ENCODE measurements at places on chromosomes 16 and 17.
A peak's percentile ranks its signal among the peaks of the same experiment; 100 is the strongest.

DNA sequence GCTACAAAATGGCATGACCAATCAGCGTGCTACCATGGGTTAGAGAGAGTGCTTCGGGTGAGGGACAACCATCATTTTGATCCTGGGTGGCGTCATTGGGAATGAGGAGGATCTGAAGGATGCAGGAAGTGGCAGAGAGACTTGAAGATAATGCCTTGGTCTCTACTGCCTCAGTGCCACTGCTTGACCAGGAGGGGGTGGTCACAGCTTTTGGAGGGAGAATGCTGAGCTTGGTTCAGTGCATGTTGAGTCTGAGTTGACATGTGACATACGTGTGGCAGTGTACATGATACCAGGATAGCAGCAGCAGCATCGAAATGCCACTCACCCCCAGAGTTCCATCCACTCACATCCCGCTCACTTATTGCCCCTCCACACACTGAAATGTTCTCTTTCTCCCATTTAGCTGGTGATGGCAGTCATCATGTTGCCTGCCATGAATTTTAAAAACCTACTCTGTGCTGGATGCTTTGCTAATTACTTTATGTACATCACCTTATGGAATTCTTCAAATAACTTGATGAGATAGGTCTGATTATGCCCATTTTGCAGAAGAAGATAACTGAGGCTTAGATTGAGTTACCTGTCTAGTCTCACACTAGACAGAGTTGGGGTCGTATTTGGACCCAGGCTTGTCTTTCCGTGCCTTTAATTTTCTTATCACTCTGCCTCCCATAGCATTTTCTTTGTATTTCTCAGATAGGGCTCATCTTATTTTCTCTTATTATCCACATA, 36.7 kb downstream of the ARSG start:
- no peak for DNase-seq

- DNase-seq = no peak
These were observed 354.9 kb upstream of the ASIC2 start for GRCh38 chr17:33647956-33648355.

DNA sequence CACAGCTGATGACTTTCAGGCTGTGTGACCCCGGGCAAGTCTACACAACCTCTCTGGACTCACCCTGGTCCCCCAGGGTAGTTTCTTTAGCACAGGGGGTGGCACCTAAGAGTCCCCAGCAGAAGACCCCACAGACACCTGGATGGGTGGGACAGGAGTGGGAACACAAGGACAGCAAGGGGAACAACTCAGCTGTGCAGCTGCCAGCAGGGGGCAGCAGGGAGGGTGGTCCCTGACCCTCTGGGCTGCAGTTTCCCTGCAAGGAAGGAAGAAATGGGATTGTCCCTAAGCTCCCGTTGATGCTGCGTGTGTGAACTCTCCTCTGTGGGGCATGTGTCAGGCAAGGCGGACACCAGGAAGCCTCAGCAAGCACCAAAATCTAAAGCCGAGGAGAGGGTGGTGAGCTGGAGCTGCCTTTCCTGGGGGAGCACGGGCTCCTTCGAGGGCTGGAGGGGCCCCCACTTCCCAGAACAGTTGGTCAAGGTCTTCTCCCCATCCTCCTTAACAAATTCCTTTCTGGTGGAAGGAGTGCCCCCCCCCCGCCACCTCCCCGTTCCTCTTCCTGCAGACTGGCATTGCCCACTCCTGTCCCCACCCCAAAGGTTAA, 24.1 kb upstream of the CDH5 start:
- DNase-seq = no peak

- DNase-seq = peak; percentile 17
These were observed 3.1 kb upstream of the KRT36 start for GRCh38 chr17:41492771-41493170.

DNA sequence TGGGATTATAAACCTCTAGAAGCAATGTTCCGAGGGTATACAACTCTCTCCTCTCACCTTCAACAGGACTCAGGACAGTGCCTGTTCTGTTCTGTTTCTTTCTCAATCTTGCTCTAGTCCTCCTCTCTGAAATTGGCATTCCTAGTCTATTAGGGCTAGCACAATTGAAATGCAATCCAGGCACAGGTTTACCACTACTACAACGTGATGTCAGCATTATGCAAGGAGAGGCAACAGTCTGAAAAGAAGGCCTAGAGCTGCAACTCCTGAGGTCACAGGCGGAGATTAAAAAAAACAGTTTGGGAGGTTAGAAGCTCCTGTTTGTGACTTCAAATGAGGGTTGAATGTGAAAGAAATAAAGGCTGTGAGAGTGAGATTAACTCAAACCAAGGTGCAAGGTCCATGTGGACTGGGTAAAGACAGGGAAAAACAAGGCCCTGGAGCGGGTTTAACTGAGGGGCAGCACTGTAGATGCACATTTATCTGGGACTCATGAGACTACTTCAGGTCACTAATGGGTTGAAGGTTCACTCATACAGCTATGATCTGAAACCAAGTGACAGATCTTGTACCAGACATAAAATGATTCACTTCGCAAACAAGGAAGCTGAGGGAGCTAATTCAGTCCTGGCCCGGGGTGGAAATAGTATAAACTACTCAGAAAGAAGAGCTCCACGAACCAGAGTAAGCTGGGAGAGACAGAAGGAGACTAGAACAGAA, 16.8 kb downstream of the AMFR start:
- DNase-seq = no peak

DNA sequence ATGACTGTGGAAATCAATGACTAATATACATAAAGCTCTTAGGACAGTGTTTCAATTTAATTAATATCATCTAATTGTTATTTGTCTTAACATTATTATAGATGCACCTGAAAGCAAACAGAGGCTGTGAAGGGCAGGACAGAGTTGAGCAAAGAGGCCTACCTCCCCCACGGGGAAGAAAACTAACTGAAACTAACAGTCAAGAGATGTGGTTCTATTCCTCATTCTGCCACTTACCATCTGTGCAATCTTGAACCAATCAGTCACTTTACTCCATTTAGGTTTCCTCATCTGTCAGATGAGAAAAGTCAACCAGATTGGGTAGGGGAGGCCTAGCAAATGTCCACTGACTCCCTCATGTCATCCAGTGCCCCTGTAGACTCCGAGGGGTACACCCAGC, 59.1 kb downstream of the C17orf67 start:
- no peak for DNase-seq

- DNase-seq = no peak
These were observed 47.3 kb downstream of the SMPD3 start for GRCh38 chr16:68400924-68401460.

- DNase-seq = peak; percentile 88
These were observed 785 bp downstream of the NME3 start for GRCh38 chr16:1770328-1771187.

DNA sequence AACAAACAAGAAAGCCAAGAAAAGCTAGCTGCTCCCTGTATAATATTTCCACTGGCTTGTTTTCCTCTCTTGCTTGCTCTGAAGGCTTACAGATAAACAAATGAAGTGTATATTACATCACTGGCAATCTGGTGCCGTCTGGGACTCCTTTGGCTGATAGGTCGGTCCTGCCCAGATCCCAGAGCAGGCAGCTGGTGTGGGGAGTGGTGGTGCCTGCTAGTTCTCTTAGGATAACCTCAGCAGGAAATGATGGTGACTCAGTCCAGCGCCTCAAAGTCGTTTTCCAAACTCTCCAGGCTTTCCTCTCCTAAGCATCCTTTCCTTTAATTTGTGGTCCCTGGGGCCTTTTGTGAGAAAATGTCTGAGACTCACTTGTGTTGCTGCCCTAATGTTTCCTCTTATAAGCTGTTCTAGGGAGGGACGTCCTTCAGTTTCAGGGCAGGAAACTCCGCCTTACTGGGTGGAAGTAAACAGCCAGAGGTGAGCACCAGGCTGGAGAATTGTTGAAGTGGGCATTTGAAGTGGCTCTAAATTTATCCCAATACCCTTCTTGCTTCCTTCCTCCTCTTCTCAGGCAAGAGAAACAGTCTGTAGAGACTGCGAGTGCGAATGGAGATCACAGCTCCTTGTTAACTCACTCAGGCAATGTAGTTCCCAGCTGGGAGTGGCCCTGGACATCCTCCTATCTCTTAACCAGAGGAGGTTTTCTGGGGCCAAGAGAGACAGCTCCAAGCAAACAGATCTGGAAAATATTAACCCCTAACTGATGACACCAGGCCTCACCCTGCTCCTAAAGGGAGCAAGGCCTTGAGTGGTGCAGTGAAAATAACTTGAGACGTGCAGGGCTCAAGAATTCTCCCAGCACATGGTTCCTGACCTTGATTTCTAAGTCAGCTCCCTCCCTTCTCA, 34.9 kb downstream of the CD300LF start:
- DNase-seq = no peak

DNA sequence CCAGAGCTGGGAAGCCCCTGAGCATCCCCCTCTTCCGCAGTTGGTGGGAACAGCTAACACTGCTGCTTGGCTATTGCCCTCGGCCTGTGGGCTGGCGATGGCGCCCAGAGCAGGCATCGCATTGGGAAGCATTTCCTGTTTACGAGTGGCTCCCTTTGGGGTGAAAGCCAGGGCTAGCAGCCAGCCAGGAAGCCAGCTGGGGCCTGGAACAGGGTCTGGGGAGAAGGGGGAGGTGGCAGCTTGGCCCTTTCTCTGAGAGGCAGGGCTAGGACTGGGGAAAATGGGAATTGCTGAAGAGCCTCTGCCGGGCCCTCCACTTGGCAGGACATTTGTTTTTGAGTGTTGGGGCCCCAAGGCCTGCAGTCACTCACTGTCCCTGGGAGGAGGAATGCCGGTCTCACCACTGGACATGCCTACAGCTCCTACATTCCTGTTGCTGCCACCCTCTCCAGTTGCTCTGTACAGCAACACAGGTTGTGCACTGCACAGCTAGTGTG, 2.4 kb upstream of the MTSS2 start:
- no peak for DNase-seq

DNA sequence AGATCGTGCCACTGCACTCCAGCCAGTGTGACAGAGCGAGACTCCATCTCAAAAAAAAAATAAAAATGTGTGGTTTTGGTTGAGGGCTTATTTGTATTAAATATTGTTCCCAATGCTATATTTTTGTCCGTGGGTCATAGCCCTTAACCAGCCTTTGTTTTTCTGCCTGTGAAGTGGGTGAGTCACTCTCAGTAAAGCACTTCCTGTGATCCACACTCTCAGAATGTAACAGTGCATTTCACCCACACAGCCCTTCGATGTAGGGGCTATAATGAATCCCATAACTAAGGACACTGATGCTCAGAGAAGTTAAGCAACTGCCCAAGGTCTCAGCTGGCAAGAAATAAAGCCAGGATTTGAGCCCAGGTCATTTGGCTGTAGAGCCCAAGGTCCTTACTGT, 34.7 kb upstream of the POLR3E start:
- no peak for DNase-seq

- DNase-seq = no peak
These were observed 14.6 kb downstream of the SREBF1 start for GRCh38 chr17:17822189-17822588.

GRCh38 chr16:76748461-76749348, 442.3 kb upstream of the MON1B start:
- peak; percentile 87 for DNase-seq

GRCh38 chr17:44115585-44116415, 7.6 kb downstream of the HDAC5 start:
- peak; percentile 53 for DNase-seq

DNA sequence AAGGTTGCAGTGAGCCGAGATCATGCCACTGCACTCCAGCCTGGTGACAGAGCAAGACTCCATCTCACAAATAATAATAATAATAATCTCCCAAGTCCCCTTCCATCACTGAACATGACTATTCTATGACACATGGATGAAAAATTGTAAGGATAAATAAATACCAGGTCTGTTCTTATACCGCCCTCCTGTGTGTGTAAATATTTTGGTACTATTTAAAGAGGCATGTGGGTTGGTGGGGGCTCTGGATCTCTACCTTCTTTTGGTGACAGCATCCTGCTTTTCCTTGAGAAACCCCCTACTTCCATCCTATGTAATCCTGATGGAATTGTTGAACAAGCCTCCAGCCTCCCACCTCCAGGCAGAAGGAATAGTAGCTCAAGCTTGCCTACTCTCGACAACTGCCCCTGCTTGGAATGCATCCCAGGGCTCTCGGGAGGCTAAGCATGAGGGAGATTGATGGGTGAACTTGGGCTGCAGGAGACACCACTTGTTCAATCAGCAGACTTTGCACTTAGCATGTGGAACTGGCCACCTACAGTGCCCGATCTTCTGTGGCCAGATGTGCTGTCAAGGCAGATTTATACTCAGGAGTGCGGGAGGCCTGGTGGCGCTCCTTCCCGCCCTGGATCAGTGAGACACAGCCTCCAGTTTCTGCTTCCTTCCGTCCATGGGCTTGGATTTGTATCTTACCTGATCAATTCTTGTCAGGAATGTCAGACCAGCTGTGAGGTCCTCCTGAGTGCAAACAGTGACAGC, 287.4 kb downstream of the SLC39A11 start:
- no peak for DNase-seq

DNA sequence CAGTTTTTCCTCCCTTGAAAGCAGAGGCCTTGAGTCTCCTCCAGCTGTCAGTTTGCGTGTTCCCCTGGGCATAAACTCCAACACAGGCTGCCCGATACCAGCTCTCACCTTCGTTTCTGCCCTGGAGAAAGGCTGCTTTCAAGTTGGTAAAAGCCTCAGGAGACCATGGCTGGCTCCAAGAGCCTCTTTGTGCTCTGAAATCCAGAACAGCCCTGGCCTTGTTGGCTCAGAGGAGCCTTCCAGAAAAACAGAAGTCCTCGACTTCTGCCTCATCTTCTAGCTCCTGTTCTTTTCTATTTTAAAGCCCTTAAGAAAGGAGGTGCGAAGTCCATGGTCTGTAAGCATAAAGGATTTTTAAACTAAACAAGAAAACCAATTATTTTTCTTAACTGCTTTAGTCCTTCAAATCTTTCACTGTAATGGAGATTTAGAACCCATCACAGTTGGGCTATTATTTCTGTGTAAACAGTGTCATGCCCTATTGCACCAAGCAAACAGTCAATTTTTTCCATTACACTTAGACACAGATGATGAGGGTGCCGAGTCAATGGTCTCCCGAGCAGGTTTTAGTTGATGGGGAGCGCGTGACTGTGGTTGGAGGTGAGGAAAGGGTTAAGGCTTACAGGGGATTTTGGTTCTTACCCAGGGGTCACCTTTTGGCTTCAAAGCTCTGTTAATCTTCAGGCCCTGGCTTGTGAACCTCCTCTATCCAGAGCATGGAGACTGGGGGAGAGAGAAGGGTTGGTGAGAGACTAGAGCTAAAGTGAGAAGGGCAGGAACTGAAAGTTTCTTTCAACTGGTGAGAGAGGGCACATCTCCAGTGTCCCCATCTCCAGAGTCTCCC, 212.8 kb downstream of the MSI2 start:
- DNase-seq = peak; percentile 36

DNA sequence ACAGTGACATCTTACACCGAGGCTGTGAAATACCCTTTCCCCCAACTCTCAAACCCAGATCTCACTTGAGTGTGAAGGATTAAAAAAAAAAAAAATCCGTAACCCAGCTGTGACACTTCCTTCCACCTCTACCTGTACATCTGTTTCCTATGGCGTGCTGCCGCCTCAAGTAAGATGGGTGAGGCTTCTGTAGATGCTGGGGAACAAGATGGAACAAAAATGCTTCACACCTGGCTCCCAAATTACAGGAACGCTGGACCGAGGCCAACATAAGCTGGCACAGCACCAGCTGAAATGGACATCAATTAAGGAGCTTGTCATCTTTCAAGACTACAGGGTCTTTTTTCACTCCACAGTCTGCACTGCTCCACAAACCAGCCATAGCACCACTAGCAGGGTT, 95.9 kb downstream of the HIC1 start:
- DNase-seq = peak; percentile 57

Data from NCI-H2081 (cell line).